ENCODE measurements at places on chromosomes 5 and 9.

DNA sequence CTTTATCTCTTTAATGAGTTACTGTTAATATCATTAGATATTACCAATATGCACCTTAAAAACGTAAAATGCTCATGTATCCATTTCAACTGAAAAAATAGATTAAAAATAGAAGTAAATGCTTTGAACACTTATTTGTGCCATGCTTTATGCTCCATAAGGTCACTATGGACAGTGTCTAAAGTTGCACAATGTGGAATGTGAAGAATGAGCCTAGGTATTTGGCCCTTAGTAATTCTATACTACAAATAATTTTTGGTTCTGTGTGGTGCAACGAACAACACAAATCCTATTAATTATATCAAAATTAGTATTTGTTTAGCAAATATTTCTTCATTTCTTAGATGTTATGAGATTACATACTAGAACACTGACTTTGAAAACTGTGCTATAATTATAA is 469.9 kb upstream of the TUSC1 start:
- H3K27me3 ChIP-seq = no peaks in the 10 kb centered on the region
- no peak for DNase-seq
- no peaks in the 10 kb centered on the region for H3K36me3 ChIP-seq
- no peaks in the 10 kb centered on the region for H3K4me1 ChIP-seq
- H3K27ac ChIP-seq = no peak overlapping the region
- no peak overlapping the region for H3K4me3 ChIP-seq

DNA sequence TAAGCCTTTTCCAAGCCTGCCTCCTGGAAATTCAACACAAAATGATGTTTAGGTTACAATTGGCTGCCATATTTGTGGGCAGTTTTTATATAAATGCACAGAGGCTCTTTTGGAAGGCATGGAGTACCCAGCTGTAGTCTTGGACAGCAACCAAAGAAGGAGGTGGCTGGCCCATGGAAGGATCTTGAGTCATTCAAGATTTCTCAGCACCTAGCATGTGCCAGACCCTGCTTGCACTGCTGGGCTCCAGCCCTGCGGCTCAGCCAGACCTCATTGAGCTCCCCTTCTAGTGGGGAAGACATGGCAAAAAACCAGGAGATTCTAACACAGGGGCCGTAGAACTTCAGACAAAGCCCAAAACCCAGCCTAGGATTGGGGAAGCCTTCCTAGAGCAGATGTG is 22.1 kb downstream of the JADE2 start:
- no peak overlapping the region for H3K4me3 ChIP-seq
- DNase-seq = no peak
- no peaks in the 10 kb centered on the region for H3K27me3 ChIP-seq
- H3K36me3 ChIP-seq = peaks cover 30% of the 10 kb centered on the region
- peaks cover 40% of the 10 kb centered on the region for H3K4me1 ChIP-seq
- no peak overlapping the region for H3K27ac ChIP-seq

DNA sequence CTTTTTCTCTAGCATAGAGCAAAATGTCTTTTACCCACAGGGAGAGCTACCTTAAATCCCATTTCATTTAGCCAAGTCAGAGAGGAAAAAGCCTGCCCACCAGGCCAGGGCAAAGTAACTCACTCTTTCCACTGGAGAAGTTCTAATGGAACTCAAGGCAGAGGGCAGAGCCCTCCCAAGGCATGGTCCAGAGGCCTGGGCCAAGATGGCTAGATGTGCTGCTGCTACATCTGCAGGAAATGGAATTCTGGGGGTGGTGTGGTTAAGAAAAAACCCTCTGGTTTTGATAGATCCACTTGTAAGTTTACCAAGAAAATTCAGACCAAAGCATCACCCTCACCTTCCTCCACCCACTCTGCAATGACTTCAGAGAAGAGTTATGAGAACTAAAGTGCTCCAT is 37.3 kb downstream of the CSF2 start:
- H3K27me3 ChIP-seq = no peaks in the 10 kb centered on the region
- H3K4me3 ChIP-seq = peak overlapping the region; percentile 71
- peak overlapping the region; percentile 94 for H3K27ac ChIP-seq
- H3K36me3 ChIP-seq = peaks cover 45% of the 10 kb centered on the region
- DNase-seq = peak; percentile 42

- H3K36me3 ChIP-seq = no peaks in the 10 kb centered on the region
- no peak for DNase-seq
- H3K27me3 ChIP-seq = no peaks in the 10 kb centered on the region
- H3K27ac ChIP-seq = peak overlapping the region; percentile 77
- peaks cover 12% of the 10 kb centered on the region for H3K4me1 ChIP-seq
- no peak overlapping the region for H3K4me3 ChIP-seq
Measured at GRCh38 chr5:179142434-179143198, 82.4 kb downstream of the ZNF354C start.

DNA sequence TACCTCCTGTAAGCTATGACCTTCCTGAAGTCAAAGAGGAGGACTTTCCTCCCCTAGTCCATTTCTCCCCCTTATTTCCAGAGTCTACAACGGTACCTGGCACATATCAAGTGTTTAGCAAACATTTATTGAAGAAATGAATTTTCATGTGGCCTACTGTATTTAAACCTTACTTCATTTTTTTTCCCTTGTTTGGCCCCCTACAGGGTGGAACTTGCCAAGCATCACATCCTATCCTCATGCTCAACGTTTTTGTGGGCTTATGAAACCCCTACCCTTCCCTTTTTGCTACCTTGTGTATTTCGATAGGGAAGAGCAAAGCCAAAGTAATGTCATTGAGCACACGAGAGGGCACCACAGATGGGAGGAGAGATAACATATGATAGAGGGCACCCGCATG is 1857.8 kb upstream of the WWC1 start:
- H3K4me1 ChIP-seq = no peaks in the 10 kb centered on the region
- H3K27ac ChIP-seq = no peak overlapping the region
- no peaks in the 10 kb centered on the region for H3K27me3 ChIP-seq
- H3K4me3 ChIP-seq = no peak overlapping the region
- H3K36me3 ChIP-seq = no peaks in the 10 kb centered on the region

GRCh38 chr9:91879231-91879630 is 70.8 kb downstream of the ROR2 start:
- no peaks in the 10 kb centered on the region for H3K4me1 ChIP-seq
- peaks cover 6% of the 10 kb centered on the region for H3K27me3 ChIP-seq
- no peak overlapping the region for H3K27ac ChIP-seq
- no peaks in the 10 kb centered on the region for H3K36me3 ChIP-seq
- H3K4me3 ChIP-seq = no peak overlapping the region
- DNase-seq = no peak

DNA sequence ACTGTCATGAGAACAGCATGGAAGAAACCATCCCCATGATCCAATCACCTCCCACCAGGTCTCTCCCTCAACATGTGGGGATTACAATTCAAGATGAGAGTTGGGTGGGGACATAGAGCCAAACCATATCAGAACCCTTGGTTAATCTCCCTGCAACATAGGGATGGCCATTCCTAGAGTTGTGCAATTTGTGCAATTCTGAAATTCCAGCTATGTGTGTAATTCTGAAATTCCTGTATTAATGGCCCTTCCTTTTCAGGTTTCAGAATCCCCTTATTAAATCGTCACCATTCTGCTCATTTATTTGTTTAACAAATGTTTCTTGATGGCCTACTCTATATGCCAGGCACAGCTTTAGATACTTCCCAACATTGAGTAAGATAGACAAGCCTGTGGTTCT is 282.6 kb downstream of the SMARCA2 start:
- H3K27ac ChIP-seq = no peak overlapping the region
- no peaks in the 10 kb centered on the region for H3K36me3 ChIP-seq
- H3K4me1 ChIP-seq = no peaks in the 10 kb centered on the region

DNA sequence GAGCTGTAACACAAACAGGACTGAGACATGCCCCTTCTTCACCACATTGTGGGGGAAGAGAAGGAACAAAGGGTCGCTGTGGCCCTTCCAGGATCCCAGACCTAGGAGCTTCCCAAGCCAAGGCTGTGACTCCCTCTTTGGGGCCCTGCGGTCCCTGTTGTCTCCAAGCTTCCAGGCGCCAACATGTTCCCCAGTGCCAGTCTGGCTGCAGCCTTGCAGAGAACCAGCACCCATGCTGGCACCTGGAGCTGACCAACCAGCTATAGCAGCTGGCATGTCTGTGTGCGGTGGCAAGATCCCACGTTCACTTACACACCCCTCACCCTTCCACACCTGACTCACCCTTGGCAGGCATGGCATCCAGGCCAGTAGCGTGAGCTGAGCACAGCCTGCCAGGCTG is 20.7 kb upstream of the FANCC start:
- H3K27ac ChIP-seq = no peak overlapping the region
- H3K36me3 ChIP-seq = no peaks in the 10 kb centered on the region
- DNase-seq = no peak
- H3K4me3 ChIP-seq = no peak overlapping the region
- peaks cover under 1% of the 10 kb centered on the region for H3K27me3 ChIP-seq

DNA sequence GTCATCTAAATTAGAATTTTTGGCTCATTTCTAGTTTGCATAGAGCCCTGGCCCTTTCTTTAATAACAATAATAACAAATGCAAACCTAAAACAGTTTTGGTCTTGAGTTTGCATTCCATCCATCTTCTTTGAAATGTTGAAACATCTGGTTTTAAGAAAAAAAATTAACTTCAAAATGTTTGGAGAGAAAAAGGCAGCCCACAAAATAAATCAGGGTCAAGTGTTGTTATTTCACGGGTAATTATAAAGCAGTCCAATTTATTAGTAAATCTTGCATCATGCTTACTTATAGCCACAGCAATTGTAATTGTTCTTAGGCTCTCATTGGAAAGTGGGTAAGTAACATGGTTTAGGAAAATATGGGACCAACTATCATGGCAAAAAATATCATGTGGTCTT is 247.0 kb upstream of the MEF2C start:
- no peak for DNase-seq
- no peaks in the 10 kb centered on the region for H3K4me1 ChIP-seq
- H3K27me3 ChIP-seq = no peaks in the 10 kb centered on the region
- no peak overlapping the region for H3K4me3 ChIP-seq

DNA sequence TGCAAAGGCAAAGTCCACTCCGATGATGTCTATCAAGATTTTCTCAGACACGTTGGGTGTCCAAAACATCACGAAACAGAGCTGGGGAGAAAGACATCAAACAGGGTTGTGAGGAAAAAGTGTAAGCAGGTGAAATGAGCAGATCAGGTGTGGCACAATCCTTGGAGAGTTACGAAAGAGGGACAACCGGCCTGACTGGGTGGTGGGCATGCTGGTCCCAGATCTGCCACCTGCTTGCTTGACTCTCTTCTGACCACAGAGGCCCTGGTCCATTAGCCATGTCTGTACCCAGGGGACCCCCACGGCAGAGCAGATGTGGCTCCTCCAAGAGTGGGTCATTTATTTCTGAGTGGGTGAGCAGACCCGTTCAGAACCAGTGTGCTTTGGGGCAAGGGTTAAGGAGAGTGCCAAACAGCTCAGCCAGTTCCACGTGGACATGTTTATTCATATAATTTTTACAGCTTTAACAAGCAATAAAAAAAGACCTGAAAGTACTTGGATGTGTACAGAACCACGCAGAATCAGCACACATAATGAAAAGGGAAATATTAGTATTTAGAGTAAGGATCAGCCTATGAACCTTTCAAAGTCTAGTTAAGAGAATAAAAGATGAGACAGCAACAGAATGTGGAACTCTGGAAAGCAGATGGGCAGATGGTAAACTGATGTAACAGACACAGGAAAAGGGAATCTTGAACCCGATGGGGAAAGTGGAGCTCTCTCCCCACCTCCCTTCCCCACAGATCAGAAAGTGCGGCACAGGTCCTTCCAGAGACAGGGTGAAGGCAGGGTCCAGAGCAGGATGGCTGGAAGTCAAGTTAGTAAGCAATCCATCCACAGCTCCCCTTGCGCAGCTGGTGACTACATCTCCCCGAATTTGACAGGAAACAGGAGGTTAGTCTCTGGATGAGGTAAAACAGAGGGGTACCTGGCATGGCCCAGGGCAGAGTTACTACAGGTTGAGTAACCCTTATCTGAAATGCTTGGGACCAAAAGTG is 52.5 kb downstream of the OTULIN start:
- H3K36me3 ChIP-seq = peaks cover 21% of the 10 kb centered on the region
- H3K4me3 ChIP-seq = no peak overlapping the region
- no peak for DNase-seq
- peak overlapping the region; percentile 10 for H3K27ac ChIP-seq

GRCh38 chr5:129245489-129245888 is 150.9 kb downstream of the ISOC1 start:
- H3K36me3 ChIP-seq = no peaks in the 10 kb centered on the region
- H3K27ac ChIP-seq = no peak overlapping the region
- H3K27me3 ChIP-seq = no peaks in the 10 kb centered on the region
- no peak overlapping the region for H3K4me3 ChIP-seq

DNA sequence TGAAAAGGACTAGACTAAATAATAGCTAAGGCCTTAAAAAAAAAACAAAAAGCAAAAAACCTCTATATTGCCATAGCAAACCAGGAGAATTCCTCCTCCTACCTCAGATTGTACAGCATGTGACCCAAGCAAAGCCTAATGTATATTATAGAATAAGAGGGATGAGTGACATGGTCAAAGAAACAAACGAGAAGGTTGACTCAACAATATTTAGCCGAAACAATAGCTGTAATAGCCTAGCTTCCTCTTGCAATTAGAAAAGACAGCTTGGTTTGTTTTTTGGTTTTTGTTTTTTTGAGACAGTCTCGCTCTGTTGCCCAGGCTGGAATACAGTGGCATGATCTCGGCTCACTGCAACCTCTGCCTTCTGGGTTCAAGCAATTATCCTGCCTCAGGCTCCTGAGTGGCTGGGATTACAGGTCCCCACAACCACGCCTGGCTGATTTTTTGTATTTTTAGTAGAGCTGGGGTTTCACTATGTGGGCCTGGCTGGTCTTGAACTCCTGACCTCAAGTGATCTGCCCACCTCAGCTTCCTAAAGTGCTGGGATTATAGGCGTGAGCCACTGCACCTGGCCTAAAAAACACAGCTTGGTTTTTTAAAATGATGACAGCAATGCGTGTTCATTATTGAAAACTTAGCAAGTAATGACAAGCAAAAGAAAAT is 5.6 kb downstream of the NLN start:
- no peaks in the 10 kb centered on the region for H3K36me3 ChIP-seq
- H3K4me1 ChIP-seq = peaks cover 12% of the 10 kb centered on the region
- no peak overlapping the region for H3K27ac ChIP-seq
- H3K27me3 ChIP-seq = no peaks in the 10 kb centered on the region

- no peak for DNase-seq
- H3K4me3 ChIP-seq = no peak overlapping the region
- H3K36me3 ChIP-seq = no peaks in the 10 kb centered on the region
- H3K27ac ChIP-seq = no peak overlapping the region
Measured at GRCh38 chr9:116395699-116396037, 242.1 kb downstream of the PAPPA start.

GRCh38 chr5:169788168-169788567 is 151.1 kb downstream of the DOCK2 start:
- H3K27me3 ChIP-seq = no peaks in the 10 kb centered on the region
- no peak for DNase-seq
- peaks cover 14% of the 10 kb centered on the region for H3K4me1 ChIP-seq
- peaks cover 35% of the 10 kb centered on the region for H3K36me3 ChIP-seq
- H3K4me3 ChIP-seq = no peak overlapping the region

- H3K27me3 ChIP-seq = no peaks in the 10 kb centered on the region
- H3K27ac ChIP-seq = no peak overlapping the region
- no peak for DNase-seq
- no peak overlapping the region for H3K4me3 ChIP-seq
- H3K4me1 ChIP-seq = no peaks in the 10 kb centered on the region
Measured at GRCh38 chr9:8437876-8438275, 638.3 kb upstream of the DMAC1 start.
